AML-193 (cell line): ENCODE measurements at places on chromosomes 1 and 21.

GRCh38 chr1:202811296-202812175 is 782 bp downstream of the PCAT6 start:
- DNase-seq = no peak

DNA sequence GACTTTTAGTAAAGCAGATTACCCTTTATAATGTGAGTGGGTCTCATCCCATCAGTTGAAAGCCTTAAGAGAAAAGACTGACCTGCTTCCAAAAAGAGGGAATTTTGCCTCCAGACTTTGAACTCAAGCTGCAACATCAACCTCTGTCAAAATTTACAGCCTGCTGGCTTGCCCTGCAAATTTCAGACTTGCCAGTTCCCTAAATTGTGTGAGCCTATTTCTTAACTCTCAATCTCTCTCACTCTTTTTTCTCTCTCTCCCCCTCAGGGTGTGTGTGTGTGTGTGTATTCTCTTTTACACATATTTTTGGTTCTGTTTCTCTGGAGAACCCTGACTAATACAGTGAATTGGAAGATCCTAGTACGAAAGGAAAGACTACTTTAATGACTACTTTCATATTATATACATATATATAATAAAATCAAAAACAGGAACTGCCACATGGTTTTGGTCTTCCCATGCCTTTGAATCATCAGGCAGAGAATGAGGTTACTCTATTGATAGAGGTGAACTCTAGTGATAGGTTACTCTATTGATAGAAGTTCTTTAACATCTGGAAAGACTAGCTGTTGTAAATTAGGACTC is 6.4 kb downstream of the OR2C3 start:
- peak; percentile 22 for DNase-seq

DNA sequence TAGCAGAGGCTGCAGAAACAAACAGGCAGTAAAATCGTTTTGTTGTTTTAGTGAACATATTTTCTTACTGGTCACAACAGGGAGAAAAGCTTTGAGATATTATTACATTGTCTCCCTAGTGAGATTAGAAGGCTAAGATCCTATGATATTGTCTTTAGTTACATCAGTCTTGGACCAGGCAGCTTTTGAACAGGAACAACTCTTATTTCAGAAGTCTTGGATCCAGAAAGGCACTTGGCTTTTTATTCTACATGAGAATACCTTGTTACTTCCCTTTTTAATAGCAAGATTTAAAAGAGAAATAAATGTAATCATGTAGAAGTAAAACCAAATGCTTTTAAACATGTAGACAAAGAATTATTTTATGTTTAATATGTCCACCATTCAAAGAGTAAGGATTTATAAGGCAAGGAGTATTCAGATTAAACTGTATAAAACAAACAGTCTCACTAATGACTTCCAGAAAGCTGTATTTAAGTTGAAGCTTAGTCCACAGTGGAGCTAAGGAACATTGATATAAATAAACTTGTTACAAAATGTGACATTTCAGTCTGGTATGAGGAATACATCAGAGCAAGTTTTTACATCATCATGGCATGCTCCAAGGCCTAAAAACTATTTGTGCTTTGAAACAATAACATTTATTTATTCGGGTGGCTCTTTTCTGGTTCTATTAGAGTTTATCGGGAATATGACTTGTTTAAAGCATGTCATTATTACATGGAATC is 72.2 kb downstream of the PHTF1 start:
- no peak for DNase-seq

GRCh38 chr1:109011335-109011734 is 30.6 kb downstream of the WDR47 start:
- DNase-seq = no peak

DNA sequence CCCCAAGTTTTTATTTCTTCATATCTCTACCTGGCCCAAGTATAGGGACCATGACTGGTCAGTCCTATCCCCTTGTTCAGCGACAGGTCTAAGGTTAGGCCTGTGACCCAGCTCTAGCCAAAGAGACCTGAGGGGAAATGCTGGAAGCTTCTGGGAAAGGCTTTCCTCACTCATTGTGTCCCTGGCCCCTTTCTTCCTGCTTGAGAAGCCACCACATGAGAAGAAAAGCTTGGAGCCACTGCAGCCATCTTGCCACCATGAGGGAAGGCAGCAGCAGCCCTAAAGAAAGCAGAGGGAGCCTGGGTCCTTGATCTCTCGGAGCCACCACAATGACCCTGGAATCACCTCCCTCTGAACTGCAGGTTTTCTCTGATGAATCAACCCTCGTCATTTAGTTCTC is 43.4 kb downstream of the ATF3 start:
- no peak for DNase-seq

DNA sequence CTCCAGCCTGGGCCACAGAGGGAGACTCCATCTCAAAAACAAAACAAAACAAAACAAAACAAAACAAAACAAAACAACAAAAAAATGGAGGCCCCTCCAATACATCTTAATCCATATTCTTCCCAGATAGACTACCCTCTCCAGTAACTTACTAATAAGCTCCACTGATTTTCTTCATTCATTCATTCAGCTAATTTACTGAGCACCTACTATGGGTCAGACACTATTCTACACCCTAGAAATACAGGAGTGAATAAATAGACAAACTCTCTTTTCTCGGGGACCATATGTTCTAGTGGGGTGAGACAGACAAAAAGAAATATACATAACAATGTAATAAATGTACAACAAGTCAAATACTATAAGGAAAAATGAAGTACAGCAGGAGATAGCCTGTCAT is 7.8 kb upstream of the CDC20 start:
- DNase-seq = no peak

- DNase-seq = no peak
Measured at GRCh38 chr1:99751877-99752504, 14.4 kb downstream of the FRRS1 start.

DNA sequence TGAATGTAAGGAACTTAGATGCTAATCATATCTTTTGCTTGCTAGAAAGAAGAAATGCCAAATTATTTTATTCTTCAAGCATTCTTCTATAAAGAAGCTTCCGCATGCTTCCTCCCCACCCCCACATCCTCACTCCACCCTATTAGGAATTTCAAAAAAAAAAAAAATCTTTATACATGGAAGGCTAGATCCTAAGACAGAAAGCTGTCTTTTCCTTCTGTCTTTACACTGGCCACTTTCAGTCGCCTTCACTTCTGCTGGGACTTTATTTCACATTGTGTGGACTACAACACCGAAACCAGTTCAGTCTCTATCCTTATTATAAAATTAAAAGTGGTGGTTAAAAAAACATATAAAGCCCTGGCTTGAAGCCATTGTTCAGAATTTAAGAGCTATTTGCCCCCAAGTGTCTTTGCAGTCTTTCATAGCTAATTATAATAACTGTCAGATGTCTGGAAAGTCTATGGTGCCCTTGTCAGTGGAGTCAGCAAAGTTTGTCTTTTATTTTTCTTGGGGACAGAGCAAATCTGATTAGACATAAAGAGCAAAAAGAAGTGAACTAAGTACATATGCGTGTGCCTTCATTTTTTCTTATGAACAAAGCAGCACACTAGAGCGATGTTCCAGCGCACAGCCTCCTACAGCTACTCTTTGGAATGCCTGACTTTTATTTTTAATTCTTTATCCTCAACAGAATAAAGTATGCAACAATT is 297.7 kb downstream of the PTPRC start:
- no peak for DNase-seq

GRCh38 chr1:158390331-158390730 is 8.9 kb downstream of the OR10T2 start:
- DNase-seq = no peak

GRCh38 chr1:231359113-231359512 is 21.0 kb downstream of the SPRTN start:
- peak; percentile 92 for DNase-seq

- DNase-seq = no peak
Measured at GRCh38 chr21:45308194-45309068, 20.7 kb upstream of the POFUT2 start.

DNA sequence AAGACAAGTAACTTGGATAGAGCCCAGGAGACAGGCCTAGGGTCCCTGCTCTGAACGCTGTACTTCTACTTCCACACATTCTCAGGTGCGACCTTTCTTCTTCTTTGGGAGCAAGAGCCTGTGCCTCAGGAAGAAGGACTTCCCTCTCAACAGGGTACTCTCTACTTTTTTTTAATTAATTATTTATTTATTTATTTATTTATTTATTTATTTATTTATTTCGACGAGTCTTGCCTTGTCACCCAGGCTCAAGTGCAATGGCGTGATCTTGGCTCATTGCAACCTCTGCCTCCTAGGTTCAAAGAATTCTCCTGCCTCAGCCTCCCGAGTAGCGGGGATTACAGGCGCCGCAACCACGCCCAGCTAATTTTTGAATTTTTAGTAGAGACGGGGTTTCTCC is 361.6 kb downstream of the FAM72C start:
- no peak for DNase-seq

- DNase-seq = no peak
Measured at GRCh38 chr1:85445906-85446305, 19.1 kb downstream of the DDAH1 start.

- DNase-seq = no peak
Measured at GRCh38 chr21:35517865-35518264, 468.8 kb upstream of the RUNX1 start.

DNA sequence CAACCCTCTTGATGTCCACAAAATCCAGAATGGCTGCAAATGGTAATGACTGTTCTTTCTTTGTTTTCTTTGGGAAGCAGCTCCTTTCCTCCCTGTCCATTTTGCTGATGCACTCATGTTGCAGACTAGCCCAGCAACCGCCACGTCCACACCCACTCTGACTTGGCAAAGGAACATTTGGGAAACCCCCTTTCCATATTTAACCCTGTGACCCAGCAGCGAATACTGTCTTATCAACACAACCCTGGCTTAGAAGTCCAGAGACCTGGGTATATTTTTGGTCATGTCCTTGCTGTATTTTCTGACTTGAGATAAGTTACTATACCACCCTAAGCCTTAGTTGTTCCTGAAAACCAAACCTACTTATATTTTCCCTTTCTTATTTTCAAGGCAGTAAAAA is 18.1 kb upstream of the SHE start:
- DNase-seq = no peak

- DNase-seq = no peak
Measured at GRCh38 chr1:54011316-54012007, 6.5 kb downstream of the LDLRAD1 start.

DNA sequence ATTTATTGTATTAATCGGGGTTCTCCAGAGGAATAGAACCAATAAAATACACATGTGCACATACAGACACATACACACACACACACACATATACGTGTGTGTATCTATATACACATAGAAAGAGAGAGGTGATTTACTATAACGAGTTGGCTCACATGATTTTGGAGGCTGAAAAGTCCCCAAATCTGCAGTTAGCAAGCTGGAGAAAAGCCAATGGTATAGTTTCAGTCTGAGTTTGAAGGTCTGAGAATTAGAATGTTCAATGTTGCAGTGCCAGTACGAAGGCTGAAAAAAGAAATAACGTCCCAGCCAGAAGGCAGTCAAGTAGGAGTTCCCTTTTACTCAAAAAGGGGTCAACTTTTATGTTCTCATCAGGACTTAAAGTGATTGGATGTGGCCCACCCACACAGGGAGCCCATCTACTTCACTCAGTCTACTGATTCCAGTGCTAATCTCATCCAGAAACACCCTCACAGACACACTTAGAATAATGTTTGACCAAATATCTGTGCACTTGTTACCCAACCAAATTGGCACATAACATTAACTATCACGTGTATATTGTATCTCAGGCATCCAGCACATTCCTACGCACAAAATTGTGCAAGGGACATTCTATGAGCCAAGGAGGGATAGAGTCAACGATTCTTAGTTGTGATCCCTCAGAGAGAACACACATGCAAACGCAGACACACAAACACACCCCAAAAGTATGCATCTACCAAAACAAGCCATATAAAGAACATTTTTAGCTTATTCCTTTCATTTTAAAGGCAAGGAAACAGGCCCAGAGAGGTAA is 195.5 kb upstream of the DUSP10 start:
- no peak for DNase-seq

DNA sequence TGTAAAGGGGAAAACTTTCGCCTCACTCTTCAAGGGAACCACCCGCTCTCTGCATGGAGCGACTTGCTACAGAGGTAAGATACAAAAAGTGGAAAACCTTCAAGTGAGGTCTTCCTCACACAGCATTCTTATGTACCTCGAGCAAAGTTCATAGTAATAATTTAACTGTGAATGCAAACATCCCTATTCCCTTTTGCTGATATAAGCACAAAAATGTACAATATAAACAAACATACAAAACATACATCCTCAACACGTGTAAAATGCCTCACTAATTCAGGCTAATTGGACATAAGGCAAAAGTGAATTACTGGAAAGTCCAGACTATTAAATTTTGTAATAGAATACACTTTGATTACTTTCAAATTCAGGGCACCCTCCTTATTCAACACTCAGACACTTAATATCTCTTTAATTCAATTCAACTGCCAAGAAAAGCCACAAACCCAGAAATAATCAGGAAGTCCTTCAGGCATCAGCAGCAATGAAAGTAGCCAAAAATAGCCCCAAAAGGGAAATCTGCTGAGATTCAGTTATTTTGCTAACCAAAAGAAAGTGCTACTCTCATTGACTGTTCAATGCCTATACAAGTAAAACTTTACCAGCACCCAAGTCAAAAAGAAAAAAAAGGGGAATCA is 15.2 kb upstream of the LMX1A start:
- no peak for DNase-seq

GRCh38 chr1:204927673-204928641 is 57.3 kb downstream of the NFASC start:
- DNase-seq = no peak

- no peak for DNase-seq
Measured at GRCh38 chr1:10253755-10254154, 43.4 kb downstream of the KIF1B start.

DNA sequence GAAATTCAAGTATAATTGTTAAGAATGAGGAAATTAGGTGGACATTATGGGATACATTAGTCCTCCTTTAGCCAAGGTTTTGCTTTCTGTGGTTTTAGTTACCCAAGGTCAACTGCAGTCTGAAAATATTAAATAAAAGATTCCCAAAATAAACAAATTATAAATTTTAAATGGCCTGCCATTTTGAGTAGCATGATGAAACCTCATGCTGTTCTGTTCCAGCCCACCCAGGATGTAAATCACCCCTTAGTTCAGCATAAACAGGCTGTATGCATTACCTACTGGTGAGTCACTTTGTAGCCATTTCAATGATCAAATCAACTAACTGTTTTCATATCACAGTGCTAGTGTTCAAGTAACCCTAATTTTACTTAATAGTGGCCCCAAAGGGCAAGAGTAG is 132.5 kb upstream of the LYPLAL1 start:
- DNase-seq = no peak

DNA sequence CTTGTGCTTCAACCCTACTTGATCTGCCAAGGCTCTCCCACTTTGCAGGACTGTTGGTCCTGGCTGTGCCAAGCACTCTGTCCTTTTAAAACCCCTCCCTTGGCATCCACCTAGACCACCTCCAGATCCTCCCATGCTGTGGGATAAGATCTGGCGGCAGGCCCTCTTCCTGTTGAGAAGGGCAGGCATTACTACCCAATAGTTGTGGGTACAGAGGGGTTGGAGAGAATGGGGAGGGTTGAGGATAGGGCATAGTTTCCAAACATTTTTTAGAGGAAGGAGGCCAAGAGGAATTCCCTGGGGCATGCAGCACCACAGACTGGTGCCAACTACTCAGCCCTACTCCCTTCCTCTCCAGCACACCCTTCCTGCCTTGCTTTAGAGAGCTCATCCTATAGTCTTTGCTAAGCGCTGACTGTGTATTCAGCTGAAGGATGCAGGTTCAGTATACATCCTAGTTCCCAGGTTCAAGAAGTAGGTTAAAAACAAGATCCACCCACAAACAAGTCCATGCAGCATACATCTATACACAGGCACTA is 70.7 kb downstream of the TRABD2B start:
- DNase-seq = no peak
